GM23248 (cell line): ENCODE measurements at places on chromosomes 6 and 20.

- peak; percentile 76 for DNase-seq
Measured at GRCh38 chr20:25539742-25540672, 45.3 kb downstream of the NINL start.

DNA sequence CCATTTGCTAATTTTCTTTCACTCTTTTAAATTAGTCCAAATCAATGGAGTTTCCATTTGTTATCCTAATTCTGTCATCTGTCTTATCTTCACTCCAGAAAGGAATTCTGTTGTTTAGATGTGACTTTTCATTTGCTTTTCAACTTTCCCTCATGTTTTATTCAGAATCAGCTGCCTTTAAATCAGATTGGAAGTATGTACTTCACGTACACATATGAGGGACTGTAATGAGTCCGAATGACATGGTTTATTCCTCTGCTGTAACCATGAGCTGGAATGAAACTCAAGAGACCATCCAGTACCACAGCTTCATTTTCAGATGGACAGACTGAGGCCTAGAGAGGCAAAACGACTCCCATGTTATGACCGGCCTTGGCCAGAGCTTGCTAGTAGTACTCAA, 302.3 kb downstream of the KIF16B start:
- no peak for DNase-seq

DNA sequence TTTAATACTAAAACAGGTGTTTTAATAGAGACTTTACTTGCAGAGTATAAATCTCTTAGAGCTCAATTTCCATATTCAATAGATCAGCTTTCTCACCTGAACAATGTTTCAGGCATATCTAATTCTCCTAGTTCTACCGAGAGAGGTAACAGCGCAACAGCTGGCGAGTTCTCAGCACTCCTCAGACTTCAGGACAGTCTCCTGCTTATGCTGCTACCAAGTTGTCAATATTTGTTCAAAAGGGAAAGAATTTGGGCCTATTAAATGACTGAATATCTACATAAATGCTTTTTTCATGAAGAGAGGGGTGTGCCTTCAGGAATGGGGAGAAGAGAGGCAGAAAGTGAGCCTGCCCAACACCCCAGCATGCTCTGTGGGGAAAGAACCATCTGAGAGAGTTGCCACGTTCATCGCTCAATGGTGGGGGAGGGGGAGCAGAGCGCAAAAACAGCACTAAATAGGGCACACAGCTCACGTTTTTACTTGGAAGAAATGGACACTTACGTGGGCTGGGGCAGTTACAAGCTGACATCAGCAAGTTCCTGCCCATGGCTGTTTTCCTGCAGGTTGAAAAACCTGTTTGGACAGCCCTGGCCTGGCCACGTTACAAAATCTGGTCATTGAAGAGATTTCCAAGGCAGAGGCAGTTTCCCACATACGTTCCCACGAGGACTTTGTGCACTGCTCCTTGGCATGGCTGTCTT, 38.0 kb downstream of the EZR start:
- no peak for DNase-seq

- DNase-seq = peak; percentile 55
Measured at GRCh38 chr6:146901940-146902816, 302.0 kb upstream of the STXBP5 start.

GRCh38 chr6:139291813-139292619, at the start of gene TXLNB:
Gene TXLNB, minus strand, starts transcription at chr6:139291998. Its CDS starts 3,099 bp downstream, at chr6:139288899.
- DNase-seq = peak; percentile 86

GRCh38 chr6:43934183-43934802, 164.3 kb downstream of the VEGFA start:
- DNase-seq = no peak

- DNase-seq = peak; percentile 10
Measured at GRCh38 chr20:20362774-20363433, 5.0 kb upstream of the INSM1 start.

GRCh38 chr6:69265706-69266105, 531.1 kb downstream of the LMBRD1 start:
- no peak for DNase-seq

DNA sequence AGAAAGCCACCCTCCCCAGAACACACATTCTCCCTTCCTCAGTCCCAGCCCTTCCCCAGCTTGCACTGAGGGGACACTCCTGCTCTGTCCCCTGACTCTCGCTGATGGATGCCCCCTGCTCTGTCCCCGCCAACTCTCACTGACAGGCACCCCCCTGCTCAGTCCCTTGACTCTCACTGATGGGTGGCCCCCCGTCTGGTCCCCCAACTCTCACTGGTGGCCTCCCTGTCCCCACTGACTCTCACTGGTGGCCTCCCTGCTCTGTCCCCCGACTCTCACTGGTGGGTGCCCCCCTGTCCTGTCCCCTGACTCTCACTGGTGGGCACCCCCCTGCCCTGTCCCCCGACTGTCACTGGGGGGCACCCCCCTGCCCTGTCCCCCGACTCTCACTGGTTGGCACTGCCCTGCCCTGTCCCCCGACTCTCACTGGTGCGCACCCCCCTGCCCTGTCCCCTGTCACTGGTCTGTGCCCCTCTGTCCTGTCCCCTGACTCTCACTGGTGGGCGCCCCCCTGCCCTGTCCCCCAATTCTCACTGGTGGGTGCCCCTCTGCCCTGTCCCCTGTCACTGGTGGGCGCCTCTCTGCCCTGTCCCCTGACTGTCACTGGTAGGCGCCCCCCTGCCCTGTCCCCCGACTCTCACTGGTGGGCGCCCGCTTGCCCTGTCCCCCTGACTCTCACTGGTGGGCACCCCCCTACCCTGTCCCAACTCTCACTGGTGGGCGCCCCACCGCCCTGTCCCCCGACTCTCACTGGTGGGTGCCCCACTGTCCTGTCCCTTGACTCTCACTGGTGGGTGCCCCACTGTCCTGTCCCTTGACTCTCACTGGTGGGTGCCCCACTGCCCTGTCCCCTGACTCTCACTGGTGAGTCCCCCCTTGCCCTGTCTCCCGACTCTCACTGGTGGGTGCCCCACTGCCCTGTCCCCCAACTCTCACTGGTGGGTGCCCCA, 60.9 kb downstream of the GINS1 start:
- DNase-seq = no peak

DNA sequence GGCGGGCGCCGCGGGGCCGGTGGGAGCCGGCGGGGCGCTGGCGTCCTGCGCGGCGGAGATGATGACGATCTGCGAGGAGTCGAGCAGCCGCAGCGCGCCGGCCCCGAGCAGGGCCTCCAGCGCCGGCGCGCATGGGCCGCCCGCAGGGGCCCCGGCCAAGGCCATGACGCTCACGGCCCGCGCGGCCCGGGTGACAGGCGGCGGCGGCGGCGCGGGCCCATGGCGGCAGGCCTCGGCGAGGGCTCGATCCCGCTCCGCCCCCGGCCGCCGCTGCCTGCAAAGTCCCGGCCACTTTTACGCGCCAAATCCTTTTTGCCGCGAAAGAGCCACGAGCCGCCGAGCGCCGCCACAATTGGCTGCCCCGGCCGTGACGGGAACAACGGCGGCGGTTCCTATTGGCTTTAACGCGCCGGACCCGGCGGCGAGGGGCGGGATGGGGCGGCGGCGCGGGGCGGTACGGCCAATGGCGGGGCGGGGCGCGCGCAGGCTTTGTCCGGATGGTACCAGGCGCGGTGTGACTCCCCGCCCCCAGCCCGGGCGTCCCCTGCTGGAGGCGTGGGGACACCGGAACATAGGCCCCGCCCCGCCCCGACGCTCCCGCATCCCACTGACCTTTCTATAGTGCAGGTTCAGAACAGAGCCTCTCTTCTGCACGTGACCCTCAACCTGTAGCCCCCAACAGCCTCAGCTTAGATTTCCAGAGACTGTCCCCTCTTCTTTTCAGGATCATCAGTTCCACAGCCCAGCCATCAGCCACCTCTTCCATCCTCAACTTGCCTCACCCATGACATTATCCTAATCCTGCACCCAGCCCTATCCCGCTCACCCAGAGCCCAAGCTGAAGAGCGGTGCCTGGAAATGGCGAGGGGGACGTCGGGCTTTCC, at the start of gene E2F1:
Gene E2F1 (minus strand): TSS at position 286 of the 884 bp plus-strand sequence. CDS start 121 bp downstream, at position 165.
- DNase-seq = peak; percentile 98

DNA sequence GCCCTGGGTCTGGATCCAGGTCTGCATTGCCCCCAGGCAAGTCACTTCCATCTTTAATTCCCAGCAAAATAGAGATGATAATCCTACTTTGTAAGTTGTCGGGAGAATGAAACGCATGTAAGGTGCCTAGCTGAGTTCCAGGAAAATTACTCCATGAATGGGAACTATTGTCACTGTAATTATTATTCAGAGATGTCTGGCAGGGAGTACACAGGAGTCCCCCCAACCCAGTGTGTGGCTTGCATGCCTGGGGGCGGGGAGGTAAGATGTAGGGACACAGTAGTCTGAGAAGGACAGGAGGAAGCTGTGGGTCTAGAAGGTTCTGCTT, 85.4 kb downstream of the CD40 start:
- no peak for DNase-seq

- no peak for DNase-seq
Measured at GRCh38 chr6:40510442-40510841, 76.7 kb downstream of the LRFN2 start.

GRCh38 chr6:92989656-92990055, 429.7 kb downstream of the EPHA7 start:
- no peak for DNase-seq

GRCh38 chr6:130216620-130217019, 6.1 kb downstream of the SAMD3 start:
- no peak for DNase-seq

GRCh38 chr6:66605011-66605410, 898.0 kb upstream of the EYS start:
- no peak for DNase-seq

- DNase-seq = peak; percentile 70
Measured at GRCh38 chr20:47663354-47664067, 121.8 kb downstream of the SULF2 start.

- no peak for DNase-seq
Measured at GRCh38 chr20:13105039-13105438, 96.3 kb downstream of the SPTLC3 start.

DNA sequence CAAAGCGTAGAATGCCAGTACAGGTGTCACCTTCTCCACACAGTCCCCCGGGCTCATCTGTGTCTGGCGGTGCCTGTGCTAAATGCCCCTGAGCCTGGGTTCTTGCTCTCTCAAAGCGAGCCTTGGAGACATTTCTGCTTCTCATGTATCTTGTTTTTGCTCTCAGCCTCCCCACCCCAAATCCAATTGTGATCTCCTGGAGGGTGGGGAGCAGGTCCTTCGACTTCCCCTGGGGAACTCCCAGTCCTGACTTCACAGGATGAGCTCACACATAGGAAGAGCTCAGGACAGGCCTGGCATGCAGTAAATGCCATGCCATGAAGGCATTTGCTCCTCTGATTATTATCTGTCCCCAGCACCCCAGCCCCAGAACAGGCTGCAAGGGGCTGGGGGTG, 58.1 kb downstream of the NOL4L start:
- no peak for DNase-seq

GRCh38 chr20:50909413-50909812, 21.8 kb downstream of the ADNP start:
- DNase-seq = no peak

DNA sequence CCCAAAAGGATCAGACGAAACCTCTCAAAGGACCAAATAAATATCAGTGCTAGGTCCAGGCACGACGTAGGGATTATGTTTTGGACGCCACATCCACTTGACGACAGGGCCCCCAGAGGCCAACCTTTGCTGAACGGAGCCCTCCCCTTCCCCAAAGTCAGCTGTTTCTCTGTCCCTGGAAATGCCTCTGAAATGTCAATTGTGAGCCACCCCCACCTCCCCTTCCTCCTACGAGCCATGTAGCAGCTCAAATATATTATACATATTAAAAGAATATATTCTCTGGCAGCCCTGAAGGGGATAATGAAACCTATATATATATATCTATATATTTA, 39.6 kb upstream of the BLCAP start:
- no peak for DNase-seq

- peak; percentile 72 for DNase-seq
Measured at GRCh38 chr20:10653599-10654249, 20.1 kb downstream of the JAG1 start.

GRCh38 chr6:128899341-128900050, 16.6 kb downstream of the LAMA2 start:
- peak; percentile 58 for DNase-seq

- no peak for DNase-seq
Measured at GRCh38 chr6:63543982-63544381, 28.3 kb upstream of the LOC128125822 start.

GRCh38 chr20:45173522-45173921, 1.2 kb upstream of the PI3 start:
- no peak for DNase-seq

DNA sequence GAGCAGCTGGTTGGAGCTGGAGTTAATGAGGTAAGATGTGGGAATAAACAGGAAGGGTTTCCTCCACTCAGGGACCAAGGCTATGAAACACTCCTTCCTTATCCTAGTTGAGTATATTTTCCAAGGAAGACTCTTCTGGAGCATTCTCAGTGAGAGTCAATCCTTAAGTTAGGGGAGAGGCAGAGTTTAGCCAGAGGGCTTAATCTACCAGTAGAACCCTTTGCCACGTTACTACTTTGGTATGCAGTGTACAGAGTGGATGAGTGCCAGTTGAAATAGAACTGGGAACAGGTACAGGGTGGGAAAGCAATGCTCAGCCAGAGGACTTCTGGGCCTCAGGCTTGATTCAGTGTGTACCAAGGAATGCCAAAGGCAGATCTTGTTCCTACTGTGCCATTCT, 114.3 kb downstream of the UBE3D start:
- DNase-seq = no peak
